ENCODE measurements at places on chromosomes 6 and 20.

- peak; percentile 28 for DNase-seq
Observed at GRCh38 chr20:1500496-1500895, 9.3 kb upstream of the SIRPB2 start.

- no peak for DNase-seq
Observed at GRCh38 chr6:43328528-43328927, 19.9 kb upstream of the CRIP3 start.

- no peak for DNase-seq
Observed at GRCh38 chr6:4678506-4679300, 97.5 kb upstream of the CDYL start.

GRCh38 chr6:13558718-13559117 is 15.7 kb upstream of the SIRT5 start:
- no peak for DNase-seq

DNA sequence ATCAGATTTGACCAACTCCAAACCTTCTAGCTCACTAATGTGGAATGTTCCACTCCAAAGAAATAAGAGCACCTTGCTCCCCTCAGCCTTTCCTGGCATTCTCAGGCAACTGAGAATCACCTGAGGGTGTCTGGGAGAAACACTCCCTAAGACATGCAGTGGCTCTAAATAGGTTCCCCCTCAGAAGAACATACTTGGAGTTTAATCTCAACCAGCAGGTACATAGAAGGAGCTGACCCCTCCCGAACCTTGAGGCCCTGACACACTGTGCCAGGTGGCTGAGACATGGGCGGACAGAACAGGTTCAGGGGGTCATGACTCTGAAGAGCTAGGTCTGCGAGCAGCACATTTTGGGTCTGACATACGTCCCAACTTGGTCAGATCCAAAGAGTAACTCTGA is 107.6 kb upstream of the MAP3K4 start:
- DNase-seq: no peak

DNA sequence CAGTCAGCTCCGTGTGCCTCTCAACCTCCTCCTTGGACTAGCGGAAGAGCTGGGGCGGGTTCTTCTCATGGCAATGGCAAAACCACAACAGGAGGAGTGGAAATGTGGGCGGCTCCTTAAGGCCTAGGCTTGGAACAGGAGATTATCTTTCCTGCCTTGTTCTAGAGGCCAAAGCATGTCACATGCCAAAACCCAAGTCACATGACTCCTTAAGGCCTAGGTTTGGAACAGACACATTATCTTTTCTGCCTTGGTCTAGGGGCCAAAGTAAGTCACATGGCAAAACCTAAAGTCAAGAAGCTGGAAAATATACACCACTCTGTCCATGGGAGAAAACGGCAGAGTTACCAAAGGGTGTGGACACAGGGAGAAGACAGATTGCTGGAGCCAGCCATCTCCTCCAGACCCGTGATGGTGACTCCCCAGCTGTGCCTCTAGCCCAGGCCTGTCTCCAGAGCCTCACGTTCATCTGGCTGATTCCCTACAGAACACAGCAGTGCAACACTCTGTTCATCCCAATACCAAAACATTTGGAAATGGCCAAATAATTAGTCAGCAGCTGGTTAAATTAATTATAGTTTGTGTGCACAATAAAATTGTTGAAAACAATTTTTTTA is 34.2 kb downstream of the ANKRD60 start:
- no peak for DNase-seq

GRCh38 chr6:25682324-25682723 is 30.3 kb downstream of the SCGN start:
- DNase-seq: no peak

DNA sequence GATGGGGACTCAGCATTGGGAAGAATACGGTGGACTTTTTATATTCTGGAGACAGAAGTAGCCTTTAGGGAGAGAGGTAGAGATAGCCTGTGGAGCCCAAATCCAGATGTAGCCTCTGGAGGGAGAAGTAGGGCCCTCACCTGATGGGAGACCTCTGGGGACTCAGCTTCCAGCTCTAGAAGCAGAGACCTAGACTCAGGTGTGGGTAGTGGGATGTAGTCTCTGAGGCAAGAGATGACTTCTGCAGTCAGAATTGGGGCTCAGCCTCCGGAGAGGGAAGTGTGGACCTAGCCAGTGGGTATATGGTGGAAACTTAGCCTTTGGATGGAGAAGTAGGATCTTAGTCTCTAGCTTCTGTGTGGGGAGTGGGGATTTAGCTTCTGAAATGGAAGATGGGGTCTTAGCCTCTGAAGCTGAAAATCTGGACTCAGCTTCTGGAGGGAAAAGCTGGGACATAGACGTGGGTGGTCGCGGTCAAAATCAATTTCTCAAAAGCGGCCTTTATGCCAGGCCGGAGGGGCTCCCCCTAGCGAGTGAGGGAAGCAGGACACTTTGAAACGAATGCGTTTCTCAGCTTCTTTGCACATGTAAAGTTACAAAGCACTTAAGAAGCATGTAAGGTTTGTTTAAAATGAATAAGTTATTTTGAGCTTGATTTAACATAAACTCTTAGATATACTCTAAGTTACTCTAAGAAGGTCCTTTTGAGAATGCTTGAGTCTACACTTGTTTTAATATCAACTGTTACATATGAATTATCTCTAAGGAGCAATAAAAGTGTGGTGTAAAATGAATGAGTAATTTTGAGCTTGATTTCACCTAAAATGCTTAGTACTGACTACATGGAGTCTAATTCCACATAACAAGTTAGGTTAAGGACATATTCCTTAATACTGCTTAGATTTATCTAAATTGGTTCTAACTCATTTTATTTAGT is 12.9 kb upstream of the ZNF343 start:
- DNase-seq: peak; percentile 23

DNA sequence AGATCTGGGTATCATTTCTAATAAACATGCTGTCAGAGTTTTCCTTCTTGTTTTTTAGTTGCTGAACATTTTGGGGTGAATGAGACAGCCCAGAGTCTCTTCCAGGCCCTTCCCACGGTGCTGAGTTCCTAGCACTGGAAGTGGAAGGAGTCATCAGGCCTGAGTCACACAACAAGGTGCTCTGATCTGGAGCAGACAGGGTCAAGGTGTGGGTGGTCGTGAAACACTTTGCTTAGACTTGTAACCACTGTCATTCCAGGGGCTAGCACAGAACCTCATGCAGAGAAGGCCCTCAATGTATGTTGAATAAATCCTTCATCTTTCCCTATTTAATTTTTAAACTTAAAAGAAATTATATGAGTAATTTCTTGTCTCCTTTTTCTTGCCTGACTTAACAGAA is 60.6 kb downstream of the TXLNB start:
- DNase-seq: no peak

DNA sequence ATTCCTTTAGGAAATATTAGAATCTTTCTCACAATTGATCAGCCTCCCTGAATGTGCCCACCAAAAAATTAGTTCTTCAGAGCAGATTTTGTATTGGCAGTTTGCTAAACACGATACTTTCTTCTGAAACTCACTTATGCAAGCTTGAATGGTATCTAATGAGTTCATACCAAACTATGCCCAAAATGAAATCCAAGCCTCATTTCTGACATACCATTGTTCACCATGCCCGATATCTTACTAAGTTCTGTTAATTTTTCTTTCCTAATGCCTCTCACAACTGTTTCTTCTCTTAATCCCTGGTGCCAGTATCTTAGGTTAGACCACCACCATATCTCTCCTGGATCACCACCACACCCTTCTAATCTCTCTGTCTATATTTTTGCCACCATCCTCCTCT is 755.9 kb downstream of the KIF16B start:
- DNase-seq: no peak

DNA sequence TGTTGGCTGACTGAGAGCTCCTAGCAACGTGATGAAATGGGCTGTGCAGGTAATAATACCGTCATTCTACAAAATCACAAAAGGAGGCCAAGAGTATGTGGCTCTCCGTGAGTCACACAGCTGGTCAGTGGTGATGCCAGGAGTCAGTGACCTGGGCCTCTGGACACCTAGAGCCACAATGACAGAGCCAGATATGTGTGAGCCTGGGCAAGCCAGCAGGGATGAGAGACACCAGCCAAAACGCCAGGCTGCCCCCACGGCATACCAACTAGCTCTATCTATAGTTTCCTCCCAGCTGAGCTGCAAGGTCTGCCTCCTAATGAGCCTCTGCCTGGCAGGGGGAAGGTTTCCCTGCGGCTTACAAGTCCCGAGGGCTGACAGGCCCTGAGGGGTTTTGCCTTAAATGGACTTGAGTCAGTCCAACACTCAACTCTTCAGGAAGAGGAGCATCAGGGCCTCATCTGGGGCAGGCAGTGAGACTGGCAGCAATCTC is 70.0 kb downstream of the CPNE5 start:
- DNase-seq: peak; percentile 74

GRCh38 chr20:53793783-53794383 is 200.2 kb upstream of the ZNF217 start:
- DNase-seq: no peak

DNA sequence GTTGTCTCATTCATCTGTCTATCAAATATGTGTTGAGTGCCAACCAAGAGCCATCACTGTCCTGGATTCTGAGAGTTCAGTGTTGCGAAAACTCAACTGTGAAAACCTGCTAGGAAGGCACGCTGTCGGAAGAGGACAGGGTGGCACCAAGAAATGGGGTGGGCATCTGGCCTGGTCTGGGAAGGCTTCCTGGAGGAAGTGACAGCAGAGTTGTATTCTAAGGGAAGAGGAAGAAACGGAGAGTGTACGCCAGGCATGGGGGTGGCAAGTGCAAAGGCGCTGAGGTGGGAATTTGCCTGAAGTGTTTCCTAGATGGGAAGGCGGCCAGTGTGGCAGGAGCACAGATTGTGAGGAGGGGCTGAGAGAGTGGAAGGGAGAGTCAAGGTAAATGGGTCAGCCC is 91.2 kb downstream of the ANKRD60 start:
- no peak for DNase-seq

- no peak for DNase-seq
Observed at GRCh38 chr6:102798636-102799035, 1405.1 kb downstream of the GRIK2 start.

DNA sequence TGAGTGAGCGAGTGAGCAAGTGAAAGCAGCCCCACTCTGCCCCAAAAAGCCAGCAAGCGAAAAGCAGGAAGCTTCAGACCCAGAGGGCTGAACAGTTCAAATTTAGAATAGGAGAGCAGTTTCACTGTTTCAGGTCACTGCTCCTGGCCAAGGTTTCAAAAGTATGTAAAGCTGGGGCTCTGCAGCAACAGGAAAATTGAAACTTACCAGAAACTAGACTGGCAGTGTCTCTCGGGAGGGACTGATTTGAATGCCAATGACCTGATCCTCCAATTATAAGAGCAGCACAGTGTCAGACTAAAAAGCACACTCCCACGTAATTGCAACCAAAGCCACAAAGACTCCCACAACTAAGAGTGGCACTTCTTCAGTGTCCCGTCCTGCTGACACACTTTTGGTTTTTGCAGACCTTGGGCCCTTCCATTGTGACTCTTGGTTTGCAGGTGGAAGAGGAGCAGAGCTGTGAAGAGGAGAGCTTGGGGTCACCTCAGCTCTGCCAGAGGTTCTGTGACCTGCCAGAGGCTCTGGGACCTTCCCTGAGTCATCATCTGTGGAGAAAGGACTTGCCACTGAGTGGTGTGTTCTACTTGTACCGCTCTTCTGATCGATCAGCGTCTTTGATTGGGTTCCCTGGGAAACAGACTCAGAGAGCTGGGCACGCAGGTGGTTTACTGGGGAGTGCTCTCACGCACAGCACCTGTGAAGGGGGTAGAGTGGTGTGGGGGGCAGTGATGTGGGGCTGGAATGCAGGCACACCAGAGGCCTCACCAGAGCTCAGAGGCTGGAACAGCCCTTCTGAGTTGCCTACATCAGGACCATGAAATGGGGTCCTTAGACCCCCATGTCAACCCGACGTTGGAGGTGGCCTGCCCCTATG is 52.7 kb upstream of the PTGIS start:
- no peak for DNase-seq

GRCh38 chr6:31651602-31652191 is 764 bp downstream of the BAG6 start:
- peak; percentile 63 for DNase-seq

DNA sequence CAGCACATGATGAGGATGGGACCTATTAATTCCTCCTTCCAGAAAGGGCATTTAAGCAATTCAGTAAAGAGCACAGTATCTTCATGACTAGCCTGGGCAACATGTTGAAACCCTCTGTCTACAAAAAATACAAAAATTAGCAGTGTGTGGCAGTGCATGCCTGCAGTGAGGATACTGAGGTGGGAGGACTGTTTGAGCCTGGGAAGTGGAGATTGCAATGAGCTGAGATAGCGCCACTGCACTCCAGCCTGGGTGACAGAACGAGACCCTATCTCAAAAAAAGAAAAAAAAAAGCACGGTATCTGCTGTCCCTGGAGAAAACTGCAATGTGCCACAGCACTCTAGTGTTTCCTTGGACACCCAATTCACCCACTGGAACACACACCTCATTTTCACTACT is 18.4 kb downstream of the SAMD3 start:
- no peak for DNase-seq

GRCh38 chr20:46833360-46833759 is 61.3 kb upstream of the EYA2 start:
- no peak for DNase-seq

GRCh38 chr6:108944707-108945680 is 96.8 kb downstream of the ARMC2 start:
- no peak for DNase-seq

DNA sequence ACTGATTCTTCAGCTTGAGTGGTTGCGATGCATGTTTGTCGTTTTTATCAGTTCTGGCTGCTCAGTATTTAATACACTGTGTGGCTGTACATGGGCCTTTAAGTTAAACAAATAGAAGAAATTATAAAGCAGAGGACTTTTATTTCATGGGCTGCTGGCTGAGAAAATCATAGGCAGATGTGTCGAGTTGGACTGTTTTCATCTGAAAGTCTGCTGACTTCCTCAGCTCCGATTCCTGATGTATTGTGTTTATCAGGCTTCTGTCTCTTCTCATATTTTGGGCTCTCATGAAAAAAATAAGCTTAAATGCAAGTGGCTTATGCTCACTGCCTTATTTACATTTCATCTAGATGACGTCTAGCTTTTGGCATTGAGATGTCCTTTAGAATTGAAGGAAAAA is 129.5 kb upstream of the GGTLC1 start:
- DNase-seq: no peak

DNA sequence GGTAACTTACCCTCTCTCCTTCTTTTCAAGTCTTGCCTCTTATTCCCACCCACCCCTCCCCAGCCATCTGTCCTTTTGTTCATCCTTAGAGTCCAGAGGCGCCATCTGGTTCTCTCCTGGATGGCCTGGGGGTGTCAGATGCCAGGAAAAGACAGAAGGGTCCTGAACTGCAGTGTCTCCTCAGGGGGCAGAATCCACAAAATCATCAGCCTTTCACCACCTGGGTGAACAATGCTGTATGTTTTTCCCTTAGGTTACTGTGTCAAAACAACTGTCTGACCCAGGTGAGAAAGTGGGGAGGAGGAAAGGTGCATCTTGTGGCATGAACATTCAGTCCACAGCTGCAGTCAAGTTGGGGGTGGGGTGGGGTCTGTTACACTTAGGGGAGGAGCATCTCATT is 47.9 kb upstream of the FYN start:
- DNase-seq: peak; percentile 95

GRCh38 chr20:23088866-23089265 is 2.7 kb upstream of the CD93 start:
- DNase-seq: no peak

GRCh38 chr6:156822747-156823206 is 45.6 kb downstream of the ARID1B start:
- DNase-seq: peak; percentile 34

All from NCI-H146 (cell line).